Amygdala (tissue), 56 donors: ENCODE measurements at places on chromosomes 3 and 15.

DNA sequence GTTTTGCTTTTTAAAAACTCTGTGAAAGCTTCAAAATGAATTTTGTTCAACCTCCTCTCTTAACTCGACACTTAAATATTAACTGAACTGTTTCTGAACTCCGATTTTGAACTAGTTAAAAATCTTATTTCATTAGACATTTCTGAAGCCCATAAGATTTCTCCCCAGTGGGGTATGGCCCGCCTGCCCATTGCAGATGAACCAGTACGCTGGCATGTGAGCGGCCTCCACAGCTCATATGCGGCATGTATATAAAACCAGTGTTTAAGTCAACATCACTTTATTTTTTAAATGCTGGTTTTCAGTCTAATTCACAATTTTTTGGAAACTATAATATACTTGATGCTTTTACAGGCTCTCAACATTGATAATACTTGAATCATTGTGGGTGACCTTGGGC is 50.2 kb downstream of the CPN2 start:
- DNase-seq = no peak

DNA sequence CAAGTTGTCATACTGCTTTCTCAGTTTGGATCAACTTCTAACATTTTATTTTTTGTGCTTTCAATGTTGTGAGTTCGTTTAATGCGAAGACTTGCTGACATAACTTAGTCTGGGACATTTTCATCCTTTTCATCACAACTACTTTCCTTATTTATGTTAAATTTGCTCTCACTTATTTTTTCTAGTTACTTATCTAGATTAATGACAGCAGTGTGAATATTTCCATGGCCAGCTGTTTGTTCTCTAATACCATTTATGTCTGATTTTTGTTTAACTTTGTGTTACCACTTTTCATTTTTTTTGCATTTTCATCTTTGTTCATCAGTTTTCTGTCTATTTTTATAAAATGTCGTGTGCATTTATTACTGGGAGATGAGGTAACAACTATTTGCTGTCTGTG is 6.2 kb downstream of the SLC25A26 start:
- no peak for DNase-seq

DNA sequence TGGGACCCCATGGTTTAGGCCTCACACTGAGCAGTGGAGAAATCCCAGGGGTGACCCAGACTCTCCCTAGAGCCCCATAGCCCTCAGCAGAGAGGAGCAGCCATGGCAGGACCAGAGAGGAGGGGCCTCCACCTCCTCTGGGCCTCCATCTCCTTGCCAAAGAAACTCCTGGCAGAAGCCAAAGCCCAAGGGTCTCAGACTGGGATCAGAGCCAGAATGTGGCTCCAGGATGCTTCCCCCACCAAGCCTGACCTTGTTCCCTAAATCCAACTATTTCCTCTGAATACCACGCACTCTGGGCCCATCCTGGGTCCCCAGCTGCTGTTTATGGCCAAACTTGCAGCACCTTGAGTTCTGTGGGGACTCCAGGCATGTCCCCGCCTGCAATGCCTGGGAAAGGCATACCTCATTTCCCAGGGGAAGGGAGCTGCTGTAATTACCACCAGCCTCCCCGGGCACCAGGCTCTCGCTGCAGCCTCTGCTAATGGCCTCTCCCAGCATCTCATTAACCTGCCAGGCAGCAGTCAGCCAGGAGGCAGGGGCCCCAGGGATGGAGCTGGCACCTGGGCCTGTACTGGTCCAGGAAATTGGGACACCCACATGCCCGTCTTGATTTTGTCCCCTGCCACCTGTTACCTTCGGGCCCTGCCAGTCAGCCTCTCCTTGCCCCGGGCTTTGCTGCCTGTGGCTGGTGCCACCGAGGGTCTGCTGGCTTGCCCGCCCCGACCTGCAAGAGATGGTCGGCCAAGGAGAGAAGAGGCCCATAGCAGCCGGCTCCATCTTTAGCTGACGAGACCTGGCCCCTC is 4.6 kb downstream of the CCDC9B start:
- DNase-seq = no peak

DNA sequence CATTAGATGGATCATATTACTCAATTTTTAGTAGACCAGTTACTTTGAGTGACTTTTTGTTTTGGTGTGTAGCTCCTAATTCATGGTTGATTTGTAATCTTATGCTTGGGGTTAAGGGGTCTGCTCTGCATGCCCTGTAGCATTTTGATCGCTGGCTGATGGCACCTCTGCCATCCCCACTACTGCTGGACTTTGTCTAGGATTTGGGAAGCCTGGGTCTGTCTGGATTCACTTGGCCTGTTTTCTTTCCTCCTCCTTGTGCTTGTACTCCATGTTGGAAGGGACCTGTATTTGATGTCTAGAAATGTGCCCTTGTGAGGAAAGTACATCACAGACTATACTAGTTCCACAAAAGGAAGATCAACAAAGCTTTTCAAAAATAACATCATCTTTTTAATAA is 154.1 kb downstream of the FNDC3B start:
- no peak for DNase-seq

DNA sequence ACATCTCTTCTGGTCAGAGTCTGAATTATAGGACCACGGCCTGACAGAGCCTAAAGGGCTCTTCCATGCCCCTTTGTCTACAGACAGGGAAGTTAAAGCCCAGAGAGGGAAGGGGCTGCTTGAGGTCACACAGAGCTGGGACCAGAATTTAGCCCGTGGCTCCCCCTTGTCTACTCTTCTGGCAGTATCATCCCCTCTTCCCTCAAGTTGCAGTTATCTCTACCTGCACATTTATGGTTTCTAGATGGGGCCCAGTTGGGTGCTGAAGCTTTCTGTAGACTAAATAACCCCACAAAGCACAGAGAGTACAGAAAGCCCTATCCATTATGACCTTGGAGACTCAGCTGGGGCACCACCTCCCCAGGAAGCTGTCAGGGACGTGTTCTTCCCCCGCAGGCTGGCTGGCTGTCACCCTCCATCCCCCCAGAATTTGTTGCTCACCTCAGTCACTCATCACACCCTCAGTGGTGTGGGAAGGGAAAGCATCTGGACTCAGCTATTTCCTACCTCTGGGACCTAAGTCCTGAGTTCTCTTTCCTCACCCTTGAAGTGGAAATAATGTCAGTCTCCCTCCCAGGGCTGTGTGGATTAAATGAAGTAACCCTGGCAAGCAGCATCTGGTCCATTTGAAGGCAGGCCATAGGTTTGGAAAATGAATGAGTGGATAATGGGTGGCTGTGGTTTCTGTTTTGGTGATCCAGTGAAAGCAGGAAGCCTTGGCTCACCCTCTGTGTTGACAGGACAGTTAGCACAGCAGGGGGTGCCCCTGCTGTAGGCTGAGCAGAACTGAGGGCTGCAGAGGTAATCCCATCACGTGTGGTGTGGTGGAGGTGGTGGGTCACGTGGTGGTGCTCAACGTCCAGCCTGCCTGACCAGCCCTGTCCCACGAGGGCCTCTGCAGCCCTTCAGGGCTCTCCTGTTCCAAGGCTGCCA is 16.3 kb downstream of the ACOX2 start:
- no peak for DNase-seq

- no peak for DNase-seq
These were observed 14.1 kb downstream of the RNF123 start for GRCh38 chr3:49703443-49703927.

DNA sequence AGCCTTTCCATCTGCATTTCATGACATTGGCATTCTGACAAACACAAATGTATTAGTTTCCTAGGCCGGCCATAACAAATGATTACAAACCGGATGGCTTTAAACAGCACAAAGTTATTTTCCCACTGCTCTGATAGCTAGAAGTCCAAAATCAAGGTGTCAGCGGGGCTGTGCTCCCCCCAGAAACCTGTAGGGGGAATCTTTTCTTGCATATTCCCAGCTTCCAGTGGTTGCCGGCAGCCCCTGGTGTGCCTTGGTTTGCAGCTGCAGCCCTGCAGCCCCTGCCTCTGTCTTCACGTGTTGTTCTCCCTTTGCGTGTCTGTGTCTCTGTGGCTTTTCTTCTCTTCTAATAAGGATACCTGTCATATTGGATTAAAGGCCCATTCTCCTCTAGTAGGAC is 79.0 kb upstream of the CDV3 start:
- DNase-seq = no peak

GRCh38 chr3:194112120-194113106 is 23.5 kb upstream of the HES1 start:
- DNase-seq = no peak

GRCh38 chr3:18252578-18252977 is 172.6 kb downstream of the SATB1 start:
- no peak for DNase-seq

GRCh38 chr15:48427479-48427878 is 96.2 kb downstream of the DUT start:
- DNase-seq = no peak

- no peak for DNase-seq
These were observed 133.2 kb downstream of the LIPC start for GRCh38 chr15:58564981-58565380.

DNA sequence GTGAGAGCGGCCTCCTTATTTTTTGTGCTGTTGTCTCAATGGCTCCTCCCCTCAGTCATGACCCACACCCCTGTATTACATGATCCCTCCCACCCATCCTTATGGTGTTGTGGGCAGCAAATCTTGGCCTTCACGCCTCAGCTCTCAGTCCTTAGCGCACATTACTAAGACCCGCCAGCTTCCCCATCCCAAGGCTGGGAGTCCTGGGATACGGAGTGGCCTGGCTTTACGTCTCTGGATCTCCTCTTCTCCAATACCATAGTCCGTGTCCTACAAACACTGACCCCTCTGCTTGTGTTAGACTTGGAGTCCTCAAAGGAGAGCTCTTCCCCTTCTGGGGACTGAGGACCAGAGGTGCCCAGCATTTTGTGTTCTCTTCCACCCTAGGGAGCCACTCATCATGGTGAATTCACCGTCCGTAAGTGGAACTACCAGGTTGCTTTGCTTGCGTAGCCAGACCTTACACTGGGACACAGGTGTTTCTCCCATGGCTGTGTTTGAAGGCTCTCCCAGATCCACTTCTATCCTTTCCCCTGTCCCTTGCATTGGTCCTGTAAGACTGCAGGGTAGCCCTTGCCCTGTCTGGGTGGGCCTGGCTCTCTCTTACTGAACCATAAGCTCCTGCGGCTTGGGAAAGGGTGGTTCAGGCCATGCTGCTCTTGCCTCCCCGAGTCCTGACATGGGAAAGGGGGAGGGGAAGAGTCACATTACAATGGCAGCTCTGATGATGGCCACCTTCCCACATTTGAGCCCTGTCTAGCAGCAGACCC is 13.6 kb downstream of the GRM2 start:
- no peak for DNase-seq

- DNase-seq = no peak
These were observed 747 bp downstream of the MYL3 start for GRCh38 chr3:46862369-46863025.

- DNase-seq = no peak
These were observed 15.5 kb downstream of the PARP9 start for GRCh38 chr3:122548619-122549018.

- peak; percentile 28 for DNase-seq
These were observed 408.2 kb upstream of the THBS1 start for GRCh38 chr15:39172380-39173281.

DNA sequence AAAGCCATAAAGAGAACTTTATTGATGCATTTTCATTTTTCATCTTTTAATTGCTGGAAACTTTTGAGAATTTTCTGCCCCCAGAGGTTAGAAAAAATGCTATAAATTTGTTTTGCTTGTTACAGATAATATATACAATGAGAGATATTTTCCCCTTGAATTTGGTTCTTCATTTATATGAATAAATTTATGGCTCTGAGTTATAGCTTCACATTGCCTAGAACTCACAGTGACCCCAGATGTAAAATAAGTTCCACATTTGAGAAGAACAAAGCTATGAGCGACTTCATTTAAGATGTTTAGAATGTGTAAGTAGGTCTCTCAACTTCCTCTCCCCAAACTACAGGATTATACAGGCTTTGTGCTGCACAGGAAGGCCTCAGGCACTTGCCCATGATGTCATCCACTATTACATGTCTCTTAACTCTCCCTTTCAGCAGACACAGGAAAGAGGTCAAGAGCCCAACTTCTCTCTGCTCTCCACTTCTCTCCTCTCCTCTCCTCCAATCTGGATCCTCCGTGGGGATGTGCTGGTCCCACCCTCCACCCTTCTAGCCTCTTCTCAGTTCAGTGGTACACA is 92.8 kb downstream of the DUT start:
- no peak for DNase-seq

GRCh38 chr3:71360180-71360579 is 223.3 kb downstream of the FOXP1 start:
- no peak for DNase-seq
